ENCODE measurements at places on chromosomes 6 and 20.

GRCh38 chr20:7189231-7189630 is 421.7 kb downstream of the BMP2 start:
- no peak for ATAC-seq

- no peak for ATAC-seq
Observed at GRCh38 chr20:49563015-49563980, 4.6 kb downstream of the PTGIS start.

DNA sequence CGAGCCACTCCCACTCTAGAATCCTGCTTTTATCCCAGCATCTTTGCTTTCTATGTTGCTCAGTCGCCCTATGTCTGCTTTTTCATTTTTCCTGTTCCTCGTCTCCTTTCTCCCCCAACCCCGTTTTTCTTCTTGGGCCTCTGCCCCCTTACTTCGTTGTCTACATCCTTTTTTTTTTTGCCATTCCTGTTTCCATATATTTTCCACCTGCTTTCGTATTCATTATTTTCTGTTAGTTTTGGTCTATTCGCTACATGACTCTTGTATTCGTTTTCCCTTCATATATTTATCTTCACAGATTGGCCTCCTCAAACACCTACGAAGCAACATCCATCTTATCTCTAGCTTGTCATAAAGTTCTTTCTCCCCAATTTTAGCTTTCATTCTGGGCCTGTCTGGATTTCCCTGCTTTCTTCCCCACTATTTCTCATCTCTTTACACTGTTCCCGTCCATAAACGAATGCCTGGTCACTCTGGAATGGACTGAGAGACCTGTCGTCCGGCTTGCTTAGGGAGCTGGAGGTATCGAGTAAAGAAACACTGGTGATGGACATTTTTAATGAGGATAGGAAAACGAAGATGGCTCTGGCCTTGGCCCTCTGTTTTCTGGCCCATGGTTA is 915 bp downstream of the PRRC2A start:
- no peak for ATAC-seq

- no peak for ATAC-seq
Observed at GRCh38 chr6:107132330-107132954, 17.1 kb upstream of the BEND3 start.

- ATAC-seq = no peak
Observed at GRCh38 chr6:151624900-151625536, 131.2 kb downstream of the CCDC170 start.

GRCh38 chr6:71334768-71335167 is 46.2 kb downstream of the OGFRL1 start:
- ATAC-seq = no peak

DNA sequence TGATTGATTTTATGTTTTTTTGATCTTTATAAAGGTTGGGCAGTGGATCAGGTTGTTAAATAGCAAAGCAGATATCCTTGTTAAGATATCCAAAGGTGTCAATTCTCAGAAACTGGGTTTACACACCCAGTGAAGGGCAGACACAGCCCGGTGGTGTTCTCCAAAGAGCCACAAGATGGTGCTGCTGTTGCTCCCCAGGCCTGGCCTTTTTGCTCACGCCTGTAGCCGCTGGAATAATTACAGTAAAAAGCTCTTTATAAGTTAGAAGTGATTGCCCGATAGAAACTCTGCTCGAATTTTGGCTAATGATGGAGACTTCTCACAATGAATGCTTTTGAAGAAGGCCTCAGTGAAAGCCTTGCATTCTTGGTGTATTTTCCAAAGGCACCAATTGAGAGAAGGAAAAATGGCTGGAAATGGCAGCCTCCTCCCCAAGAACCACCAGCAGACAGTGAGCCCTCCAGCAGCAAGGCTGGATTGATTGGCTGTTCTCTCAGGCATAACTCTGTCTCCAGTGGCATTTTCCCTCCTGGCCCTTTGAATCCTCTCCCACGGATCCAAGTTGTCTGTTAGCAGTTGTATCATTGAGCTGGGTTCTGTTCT is 120.5 kb upstream of the CHD6 start:
- ATAC-seq = no peak

- no peak for ATAC-seq
Observed at GRCh38 chr20:35021831-35022230, 66.2 kb downstream of the MYH7B start.

GRCh38 chr20:20205141-20205861 is 153.0 kb downstream of the CFAP61 start:
- ATAC-seq = no peak

DNA sequence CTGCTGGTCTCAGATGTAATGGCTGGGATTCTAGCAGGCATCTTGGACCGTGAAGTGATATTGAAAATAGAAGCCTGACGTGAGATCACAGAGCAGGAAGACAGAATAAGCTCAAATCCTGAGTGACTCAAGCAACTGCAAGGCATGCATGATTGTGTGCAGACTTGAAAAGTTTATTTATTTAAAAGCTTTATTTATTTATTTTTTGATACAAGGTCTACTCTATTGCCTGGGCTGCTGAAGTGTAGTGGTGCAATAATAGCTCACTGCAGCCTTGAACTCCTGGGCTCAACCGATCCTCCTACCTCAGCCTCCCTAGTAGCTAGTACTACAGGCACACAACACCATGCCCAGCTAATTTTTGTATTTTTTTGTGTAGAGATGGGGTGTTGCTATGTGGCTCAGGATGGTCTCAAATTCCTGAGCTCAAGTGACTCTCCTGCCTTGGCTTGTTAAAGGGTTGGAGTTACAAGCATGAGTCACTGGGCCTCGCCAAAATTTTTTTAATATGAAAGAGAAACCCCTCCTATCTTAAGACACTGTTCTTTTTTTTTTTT is 40.1 kb upstream of the RNF144B start:
- ATAC-seq = no peak

DNA sequence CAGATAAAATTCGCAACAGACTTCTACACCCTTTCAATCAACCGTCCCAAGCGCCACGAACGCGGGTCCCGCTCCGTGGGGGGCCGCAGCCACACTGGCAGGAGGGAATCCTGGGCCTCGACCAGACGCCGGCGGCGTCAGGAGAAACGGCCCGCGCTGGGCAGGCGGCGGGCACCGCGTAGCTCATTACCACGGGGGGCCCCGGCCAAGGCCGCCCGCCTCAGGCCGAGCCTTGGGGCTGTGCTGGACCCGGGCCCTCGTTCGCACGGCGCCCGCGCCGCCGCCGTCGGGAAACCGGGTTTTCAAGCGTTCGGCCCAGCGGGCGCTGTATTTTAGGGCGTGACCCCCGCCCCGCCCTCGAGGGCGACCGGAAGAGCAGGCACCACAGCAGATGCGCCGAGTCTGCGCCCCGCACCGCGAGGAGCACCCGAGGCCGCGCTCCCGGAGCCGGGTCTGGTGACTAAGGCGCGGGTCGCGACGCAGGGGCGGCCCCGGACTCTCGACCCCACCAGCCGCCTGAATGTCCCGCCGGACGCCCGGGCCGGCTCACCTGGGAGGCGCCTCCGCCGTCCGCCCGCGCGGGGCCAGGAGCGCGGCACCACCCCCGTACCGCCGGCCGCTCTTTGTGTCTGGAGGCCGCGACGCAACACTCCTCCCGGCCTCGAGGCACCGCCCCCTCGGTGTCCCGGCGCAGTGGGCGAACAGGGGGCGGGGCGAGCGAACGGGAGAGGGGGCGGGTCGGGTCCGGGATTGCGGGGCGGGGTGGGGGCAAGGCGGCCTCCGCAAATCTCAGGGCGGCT is at the start of gene NINL:
TSS of gene NINL (minus strand) at position 627 of the 800 bp plus-strand sequence. CDS start 58,944 bp downstream, outside the sequence.
- peak; percentile 90 for ATAC-seq

DNA sequence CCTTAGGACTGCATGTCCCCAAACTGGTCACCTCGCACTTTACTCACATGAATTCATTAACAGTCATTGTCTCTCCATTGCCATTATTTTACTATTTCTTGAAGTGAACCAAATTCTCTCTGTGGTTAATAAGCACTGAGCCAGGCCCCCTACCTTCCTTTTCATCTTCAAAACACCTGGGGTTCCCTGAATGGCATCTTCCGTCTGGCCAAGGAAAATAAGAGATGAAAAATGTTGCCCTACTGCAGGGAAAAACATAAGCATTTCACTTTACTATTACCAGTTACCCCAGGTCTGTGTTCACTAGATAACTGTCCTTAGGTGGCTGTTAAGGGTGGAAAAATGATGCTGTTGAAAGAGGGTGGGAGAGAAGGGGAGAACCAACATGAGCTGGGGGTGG is 10.0 kb upstream of the NKX2-2 start:
- no peak for ATAC-seq

GRCh38 chr6:155185544-155185943 is 78.3 kb upstream of the CLDN20 start:
- no peak for ATAC-seq

DNA sequence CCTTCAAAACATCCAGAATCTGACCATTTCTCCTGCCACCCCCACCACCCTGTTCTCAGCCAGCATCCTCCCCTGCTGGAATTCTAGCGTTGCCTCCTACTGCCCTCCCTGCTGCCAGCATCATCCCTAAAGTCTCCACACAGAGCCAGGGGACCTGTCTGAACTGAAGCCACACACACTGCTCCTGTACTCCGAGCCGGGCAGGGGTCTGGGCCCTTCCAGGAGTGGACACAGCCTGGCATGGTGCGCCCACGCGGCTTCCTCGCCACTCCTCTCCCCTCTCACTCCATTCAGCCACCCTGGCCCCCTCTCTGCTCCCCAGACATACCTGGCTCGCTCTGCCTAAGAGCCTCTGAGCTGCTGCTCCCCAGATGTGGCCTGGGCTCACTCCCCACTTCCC is 155.5 kb downstream of the PREX1 start:
- ATAC-seq = no peak

DNA sequence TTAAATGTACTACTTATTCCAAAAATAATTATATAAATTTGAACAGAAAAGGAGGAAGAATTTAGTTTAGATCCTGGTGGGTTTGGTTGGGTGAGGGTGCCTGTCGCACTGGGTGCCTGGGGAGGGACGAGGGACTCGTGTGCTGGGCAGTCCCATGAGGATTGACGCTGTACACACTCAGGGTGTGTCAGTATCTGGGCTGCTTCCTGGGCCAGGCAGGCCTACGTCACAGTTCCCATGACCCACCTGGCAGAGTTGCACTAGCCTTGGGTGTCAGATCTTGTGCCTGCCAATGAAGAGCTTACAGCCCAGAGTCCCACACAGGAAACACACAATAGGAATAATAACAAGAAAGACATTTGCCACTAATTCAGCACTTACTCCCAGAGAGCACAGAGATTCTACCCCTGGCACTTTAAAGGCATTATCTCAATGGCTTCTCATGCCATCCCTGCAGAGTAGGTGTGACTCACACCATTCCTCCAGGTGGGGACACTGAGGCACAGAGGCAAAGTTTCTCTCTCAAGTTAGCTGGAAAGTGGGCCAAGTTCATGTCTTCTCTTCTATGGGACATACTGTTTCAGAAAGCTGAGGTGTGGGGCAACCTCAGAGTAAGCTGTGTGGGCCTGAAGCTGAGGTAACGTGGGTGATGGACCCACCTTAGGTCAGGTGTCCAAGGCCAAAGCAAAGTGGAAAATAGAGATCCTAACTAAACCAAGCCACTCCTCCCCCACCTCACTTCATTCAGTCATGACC is 1.3 kb upstream of the SDCBP2 start:
- peak; percentile 44 for ATAC-seq

DNA sequence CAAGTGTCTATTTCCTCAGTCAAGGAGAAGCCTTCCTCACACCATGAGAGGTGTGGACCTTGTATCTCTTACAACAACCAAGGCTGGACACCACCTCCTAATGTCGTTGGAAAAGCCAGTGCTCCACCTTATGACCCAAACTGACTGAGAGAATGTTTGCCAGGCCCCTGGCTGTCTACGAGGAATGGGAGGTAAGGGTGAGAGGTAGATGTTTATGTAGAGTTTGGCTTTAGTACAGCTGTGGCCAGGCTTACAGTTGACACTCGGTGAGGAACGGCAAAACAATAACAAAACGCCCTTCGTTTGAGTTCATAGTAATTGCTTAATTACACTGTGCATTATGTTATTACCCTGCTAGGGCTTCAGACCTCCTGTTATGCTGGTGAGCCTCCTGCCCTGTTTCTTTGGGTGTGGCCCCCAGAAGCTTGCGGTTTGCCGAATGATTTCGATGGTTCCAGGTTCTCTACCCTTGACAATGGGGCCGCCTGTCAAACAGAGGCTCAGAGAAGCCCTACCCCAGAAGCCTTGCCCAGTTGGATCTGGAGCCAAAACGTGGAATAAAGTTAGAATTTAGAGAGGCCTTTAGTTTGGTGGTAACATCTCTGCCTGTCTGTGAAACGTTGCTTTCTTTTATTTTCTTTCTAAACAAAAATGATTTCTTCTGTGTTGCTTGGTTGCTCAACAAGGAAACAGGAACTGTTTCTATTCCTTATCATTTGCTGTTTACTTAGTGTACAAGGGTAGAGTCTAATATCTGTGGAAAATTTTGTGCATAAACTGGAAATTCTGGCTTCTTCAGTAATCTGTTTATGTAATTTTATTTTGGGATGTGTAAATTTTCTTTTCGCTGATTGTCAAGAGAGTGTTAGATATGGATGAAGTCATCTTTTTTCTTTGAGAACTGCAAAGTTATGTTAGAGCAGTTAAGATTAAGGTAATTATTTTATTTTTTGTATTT is 60.4 kb upstream of the FOXQ1 start:
- ATAC-seq = no peak

DNA sequence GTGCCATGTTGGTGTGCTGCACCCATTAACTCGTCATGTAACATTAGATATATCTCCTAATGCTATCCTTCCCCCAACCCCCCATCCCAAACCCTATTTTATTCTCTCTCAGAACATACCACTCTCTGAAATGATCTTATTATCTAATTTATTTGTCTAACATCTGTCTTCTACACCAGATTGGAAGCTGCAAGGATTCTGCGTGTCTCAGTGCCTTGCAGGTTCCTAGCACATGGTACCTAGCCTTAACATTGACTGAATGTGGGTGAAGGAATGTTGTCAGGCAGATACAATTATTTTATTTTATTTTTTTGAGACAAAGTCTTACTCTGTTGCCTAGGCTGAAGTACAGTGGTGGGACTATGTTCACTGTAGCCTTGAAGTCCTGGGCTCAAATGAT is 124.9 kb downstream of the BCAS1 start:
- no peak for ATAC-seq

GRCh38 chr6:54284161-54284860 is 23.9 kb upstream of the TINAG start:
- ATAC-seq = no peak

- ATAC-seq = no peak
Observed at GRCh38 chr6:115838763-115839401, 221.8 kb downstream of the FRK start.

DNA sequence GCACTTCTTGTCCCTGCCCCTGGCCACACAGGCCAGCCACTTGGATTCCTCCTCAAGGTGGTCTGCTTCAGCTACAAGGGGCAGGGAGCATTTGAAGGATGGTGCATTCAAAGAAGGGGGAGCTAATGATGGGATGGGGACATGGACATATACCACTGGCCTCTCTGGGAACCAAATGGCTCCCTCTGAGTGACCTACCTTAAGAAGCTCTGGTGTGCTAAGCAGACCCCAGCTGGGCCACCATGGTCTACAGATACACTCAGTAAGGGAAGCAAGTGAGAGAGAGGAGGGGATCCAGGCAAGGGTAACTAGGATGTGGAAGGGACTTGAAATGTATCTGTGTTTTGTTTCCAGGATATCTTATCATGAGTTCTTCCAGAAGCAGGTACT is 62.4 kb downstream of the TTI1 start:
- no peak for ATAC-seq

GRCh38 chr6:132548746-132549463 is 3.6 kb upstream of the TAAR8 start:
- no peak for ATAC-seq

GRCh38 chr20:61306937-61307475 is 54.9 kb downstream of the CDH4 start:
- no peak for ATAC-seq
